Foreskin melanocyte (primary cell): ENCODE measurements at places on chromosomes 11 and 22.
A peak's percentile ranks its signal among the peaks of the same experiment; 100 is the strongest.

DNA sequence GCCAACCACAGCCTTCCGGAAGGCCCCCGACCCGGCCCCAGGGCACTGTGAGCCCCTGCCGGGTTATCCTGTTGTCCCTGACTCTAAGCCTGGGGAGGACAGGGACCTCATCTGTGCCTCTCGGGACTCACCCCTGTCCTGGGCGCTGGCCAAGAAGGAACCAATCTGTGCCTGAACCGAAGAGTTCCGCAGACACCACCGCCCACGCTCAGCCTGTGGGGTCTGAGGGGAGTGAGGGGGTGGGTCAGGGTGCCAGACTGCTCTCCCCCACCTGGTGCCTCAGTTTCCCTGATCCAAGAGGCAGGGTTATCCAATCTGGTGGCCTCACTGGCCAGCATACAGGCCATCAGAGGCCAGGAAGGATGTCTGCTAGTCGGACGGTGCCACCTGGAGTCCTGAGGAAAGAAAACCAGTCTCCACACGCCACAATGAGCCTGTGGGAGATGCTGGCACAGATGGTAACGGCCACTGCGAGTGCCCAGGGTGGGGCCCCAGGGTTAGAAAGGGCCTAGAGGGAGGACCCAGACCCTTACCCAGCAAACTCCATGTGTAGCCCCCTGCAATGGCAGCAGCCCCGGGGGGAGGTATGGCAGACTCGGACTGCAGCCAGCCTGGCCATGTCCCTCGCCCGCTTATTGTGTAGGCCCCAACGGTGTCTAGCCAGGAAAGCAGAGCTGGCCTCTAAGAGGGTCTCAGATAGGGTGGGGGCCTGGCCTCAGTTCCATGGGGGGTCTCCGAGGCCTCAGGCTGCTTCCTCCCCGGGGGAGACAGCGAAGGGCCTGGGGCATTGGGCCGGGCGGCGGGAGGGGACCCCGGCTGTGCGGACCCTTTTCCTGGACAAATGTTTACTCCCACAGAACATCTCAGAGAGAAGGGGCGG lies 827 bp upstream of the TNNT3 start:
- DNase-seq, result no peak

- no peak for DNase-seq
Measured at GRCh38 chr11:7654195-7654705, 19.1 kb downstream of the CYB5R2 start.

- DNase-seq, result no peak
Measured at GRCh38 chr11:18594999-18595749, 4.4 kb upstream of the MISFA start.

DNA sequence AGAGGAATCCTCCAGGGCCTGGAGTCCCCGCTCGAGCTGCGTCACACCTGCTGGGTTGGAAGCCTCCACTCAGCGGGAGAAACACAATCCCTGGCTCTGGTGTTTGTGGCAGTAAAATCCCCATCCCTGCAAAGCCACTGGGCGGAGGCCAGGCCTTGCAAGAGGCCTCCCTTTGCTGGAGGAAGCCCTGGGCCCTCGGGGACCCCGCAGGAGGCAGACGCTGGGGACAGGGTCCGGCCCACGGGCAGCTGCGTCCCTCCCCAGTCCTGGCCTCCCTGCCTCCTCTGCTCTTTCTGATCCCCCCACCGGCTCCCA lies 194.7 kb downstream of the BRD1 start:
- DNase-seq, result no peak

DNA sequence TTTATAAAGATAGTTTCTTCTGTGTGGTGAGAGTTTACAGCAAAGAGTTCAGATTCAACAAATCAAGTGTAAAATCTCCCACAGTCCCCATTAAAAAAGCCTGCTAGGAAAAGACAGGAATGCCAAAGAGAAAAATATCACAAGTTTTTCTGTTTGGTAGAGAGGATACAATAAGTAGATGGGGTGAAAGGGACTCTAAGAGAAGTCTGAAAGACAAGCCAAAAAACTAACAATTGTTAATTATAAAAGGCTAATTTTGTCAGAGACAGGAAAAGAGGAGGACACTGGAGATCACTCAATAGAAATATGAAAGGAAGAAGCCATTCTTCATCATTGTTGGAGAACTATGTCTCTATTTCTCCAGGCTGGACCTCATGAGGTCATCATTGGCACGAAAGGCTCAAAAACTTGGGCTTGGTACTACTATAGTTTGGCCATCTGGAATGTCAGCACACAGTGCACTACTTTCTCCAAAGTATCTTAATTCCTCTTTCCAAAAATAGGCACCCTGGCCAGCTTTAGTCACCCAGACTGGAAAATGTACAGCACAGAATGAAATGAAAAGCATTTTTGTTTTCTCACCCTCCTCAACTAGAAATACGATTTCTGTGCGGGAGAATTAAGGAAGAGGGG lies 531 bp upstream of the SOX6 start:
- peak; percentile 98 for DNase-seq

- no peak for DNase-seq
Measured at GRCh38 chr11:132844956-132845696, 687.2 kb downstream of the OPCML start.

DNA sequence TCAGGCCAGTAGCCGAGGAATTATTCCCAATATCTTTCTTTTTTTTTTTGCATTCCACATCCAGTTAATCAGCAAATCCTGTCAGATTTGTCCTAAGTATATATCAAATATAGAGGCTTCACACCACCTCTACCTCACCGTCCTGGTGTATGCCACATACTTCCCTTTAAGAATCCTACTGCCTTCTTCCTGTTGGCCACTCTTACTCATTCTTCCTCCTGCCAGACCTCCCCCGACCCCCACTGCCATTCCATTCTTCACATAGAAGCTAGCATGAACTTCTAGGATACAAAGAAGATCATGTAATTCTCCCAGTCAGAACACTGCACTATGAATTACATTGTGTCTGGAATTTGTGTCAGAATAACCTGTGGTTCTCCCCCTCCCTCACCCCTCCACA lies 89.5 kb downstream of the TRIM44 start:
- DNase-seq, result no peak

- DNase-seq, result no peak
Measured at GRCh38 chr11:17986007-17986710, 26.7 kb downstream of the SERGEF start.

DNA sequence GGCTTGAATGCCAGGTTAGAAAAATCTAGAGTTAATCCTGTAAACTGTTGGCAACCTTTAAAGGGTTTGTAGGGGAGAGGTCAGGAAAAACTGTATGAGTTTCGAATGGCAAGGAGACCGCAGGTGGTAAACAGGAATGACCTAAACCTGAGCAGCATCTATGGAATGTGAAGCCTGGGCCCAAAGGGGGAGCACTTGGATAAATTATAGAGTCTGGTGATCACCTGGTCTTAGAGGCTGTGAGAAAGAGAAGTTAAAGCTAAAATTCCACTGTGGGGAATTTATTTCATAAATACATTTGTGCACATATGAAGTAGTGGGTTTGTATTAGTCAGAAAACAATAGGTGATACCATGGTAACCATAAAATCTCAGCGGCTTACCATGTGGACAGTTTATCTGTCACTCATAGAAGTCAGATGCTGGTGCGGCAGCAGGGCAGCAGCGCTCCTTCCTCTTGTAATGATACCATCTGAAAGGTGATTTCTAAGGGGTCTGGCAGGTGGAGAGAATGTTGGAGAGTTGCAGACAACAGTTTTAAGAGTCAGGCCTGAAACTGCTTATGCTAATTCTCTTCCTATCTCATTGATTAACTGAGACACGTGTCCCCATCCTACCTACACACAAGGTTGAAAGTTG lies 1104.4 kb upstream of the CCDC90B start:
- no peak for DNase-seq
